ENCODE measurements at places on chromosomes 1 and 21.

GRCh38 chr1:206097381-206097780 is 19.8 kb downstream of the AVPR1B start:
- no peak for DNase-seq

GRCh38 chr1:160664573-160665051 is 17.8 kb upstream of the SLAMF1 start:
- no peak for DNase-seq

GRCh38 chr1:226696547-226696946 is 42.5 kb downstream of the ITPKB start:
- no peak for DNase-seq

GRCh38 chr1:221858818-221859611 is 117.1 kb upstream of the DUSP10 start:
- DNase-seq = no peak

- DNase-seq = no peak
Observed at GRCh38 chr1:44717156-44717555, 13.8 kb downstream of the RNU5D-1 start.

- no peak for DNase-seq
Observed at GRCh38 chr1:61570191-61570590, 154.8 kb downstream of the TM2D1 start.

- peak; percentile 5 for DNase-seq
Observed at GRCh38 chr21:31872452-31873274, at the start of gene HUNK. Gene HUNK (plus strand): TSS chr21:31873020. CDS start chr21:31873675, 655 bp downstream.

- DNase-seq = no peak
Observed at GRCh38 chr1:197841883-197842553, 60.4 kb upstream of the C1orf53 start.

DNA sequence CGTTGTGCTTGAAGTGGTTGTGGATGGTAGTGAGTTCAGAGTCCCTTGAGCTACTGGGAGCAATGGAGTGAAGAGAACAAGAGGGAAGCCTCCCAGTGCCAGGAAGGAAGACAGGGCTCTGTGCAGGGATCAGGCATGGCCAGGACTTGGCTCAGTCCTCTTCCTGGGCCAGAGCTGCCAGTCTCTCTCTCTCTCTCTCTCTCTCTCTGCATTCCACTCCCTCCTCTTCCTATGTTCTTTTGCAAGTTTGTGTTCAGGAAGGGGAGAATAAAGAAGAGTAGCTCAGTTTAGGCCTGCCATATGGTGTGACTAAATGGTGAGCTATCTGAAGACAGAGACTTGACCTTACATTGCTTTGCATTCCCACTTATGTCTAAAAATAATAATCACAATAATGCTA is 20.5 kb upstream of the RPTN start:
- no peak for DNase-seq

DNA sequence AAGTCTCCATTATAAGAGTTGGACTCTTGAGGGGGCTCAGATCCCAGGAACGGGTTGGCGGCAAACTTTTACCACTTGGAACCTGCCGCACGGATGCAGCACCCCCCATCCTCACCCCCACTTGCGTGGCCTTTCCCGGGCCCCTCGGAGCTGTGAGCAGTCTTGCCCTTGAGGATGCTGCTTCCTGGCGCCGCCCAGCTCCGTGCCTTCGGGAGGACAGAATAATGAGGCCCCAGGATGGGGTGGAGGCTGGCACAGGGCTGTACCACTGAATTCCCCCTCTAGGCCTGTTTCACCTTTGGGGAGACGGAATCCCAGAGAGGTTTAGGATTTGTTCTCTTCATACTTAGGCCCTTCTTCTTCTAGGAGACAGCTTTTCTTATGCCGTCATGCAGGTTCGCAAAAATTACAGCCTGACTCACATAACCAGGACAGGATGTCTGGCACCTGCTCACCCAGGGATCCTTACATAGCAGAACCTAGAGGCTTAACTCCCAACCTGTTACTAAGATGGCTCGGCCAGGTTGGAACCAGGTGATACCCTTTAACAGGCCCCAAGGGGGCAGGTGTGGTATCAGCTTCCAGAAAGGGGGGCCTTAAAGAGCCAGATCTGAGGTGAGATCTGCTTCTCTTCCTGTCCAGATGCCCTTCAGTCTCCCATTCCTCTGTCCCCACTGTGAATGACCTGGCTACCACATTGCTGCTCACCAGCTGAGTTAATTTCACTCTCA is 1.5 kb downstream of the TRNP1 start:
- no peak for DNase-seq

DNA sequence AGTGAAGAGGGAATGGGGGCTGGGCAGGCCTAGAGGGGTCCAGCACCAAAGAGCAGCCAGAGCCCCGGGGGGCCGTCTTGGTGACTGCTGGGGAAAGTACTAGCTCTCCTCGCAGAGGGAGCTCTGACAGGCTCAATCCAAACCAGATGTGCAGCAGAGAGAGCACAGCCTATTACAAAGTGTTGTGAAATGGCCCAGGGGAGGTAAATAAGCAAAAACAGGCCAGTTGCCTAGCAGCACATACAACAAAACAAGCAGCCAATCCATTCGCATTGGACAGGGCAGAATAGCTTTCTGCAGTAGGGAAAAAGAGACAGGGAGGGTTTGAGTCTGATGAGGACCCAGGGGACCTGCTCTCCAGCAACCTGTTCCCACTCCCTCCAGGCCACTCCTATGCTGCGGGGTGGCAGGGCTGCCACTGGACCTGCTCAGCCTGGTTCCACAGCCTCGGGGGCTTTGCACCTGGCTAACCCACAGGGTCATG is 239.6 kb upstream of the FGGY start:
- no peak for DNase-seq

- DNase-seq = no peak
Observed at GRCh38 chr1:243837907-243838535, 12.0 kb downstream of the AKT3 start.

DNA sequence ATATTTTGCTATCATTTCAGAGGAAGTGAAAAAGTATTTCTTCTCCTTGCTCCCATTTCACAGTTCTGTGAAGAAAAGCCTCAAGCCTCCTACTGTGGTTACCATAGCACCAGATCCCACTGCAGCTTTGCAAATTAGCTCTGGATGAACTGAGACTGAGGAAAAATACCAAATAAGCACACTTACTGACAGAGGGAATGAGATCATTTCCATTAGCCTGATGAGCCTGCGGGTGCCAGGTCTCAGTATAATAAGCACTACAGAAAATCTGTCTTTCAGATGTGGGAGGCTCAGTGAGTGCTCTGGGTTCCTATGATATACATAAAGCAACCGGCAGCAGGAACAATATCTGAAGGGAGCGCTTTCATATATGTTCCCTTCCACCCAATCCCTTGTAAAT is 21.4 kb downstream of the XKR8 start:
- DNase-seq = no peak

GRCh38 chr1:43976045-43976444 is 1.3 kb downstream of the ATP6V0B start:
- no peak for DNase-seq

All from activated CD4-positive, alpha-beta T cell treated with anti-CD3 and anti-CD28 coated beads for 24 hours (primary cell).